ENCODE measurements at places on chromosomes 13 and 19. TPM values are rescaled to one million over a fixed set of nuclear protein-coding genes. Genes with fewer than 3 reads are reported as not detected.

DNA sequence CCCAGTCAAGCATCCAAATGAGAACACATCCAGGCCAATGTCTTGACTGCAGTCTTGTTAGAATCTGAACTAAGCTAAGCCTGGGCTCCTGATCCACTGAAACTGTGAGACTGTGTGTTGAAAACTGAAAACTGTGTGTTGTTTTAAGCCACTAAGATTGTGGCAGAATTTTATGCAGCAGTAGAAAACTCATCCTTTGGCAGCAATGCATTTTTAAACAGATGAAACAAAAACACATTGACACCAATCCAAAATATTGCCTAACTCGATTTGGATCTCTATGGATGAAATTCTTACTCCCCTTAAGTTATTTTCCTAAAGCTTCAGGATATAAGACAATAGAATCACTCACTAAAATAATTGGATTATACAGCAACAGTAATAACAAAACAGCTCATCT, 202.3 kb upstream of the KLF12 start:
- no peak for DNase-seq

PGLYRP1 gene
- total RNA-seq, result not detected

GJB2 gene
- 2.7 TPM for total RNA-seq

LGI4 gene
- not detected for total RNA-seq

APOC1 gene
- total RNA-seq, result 3.1 TPM

- DNase-seq, result no peak
Measured at GRCh38 chr13:113978741-113979481, 5.0 kb upstream of the C13orf46 start.

DNA sequence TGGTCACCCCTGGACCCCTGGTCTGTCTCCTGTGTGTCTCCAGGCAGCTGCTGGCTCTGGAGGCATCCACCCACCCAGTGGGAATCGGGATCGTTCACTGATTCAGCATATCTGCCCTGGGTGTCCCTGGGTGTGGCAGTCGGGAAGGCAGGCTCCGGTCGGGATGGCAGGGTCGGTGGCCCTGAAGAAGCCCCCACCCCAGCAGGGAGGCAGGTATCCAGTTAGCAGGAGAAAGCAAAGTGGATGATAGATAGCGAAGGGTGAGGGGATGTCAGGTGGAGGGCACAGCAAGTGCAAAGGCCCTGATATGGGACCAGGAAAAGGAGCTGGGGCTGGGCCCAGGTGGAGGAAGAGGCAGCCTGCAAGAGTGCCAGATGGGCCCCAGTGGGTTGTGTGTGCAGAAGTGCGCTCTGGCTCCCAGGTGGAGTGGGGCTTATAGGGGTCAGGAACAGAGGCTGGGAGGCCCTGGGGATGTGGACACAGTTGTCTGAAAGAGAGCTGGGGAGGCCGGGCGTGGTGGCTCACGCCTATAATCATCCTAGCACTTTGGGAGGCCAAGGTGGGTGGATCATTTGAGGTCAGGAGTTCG, 2.3 kb downstream of the SSBP4 start:
- no peak for DNase-seq

Data from activated T-helper 2 cell treated with anti-CD3 and anti-CD28 coated beads, Interferon-gamma antibody, Interleukin-2, Interleukin-4, amounts not matched to agents 10 μg/mL and 5 μg/mL and 100 μg/mL, durations not matched to agents 14 hours and 24 hours and 36 hours (primary cell).